ENCODE measurements at places on chromosomes 3 and 15.

GRCh38 chr3:11907667-11908660, 61.3 kb upstream of the TAMM41 start:
- no peak for DNase-seq

GRCh38 chr3:197355713-197356112, 57.3 kb upstream of the DLG1 start:
- no peak for DNase-seq

DNA sequence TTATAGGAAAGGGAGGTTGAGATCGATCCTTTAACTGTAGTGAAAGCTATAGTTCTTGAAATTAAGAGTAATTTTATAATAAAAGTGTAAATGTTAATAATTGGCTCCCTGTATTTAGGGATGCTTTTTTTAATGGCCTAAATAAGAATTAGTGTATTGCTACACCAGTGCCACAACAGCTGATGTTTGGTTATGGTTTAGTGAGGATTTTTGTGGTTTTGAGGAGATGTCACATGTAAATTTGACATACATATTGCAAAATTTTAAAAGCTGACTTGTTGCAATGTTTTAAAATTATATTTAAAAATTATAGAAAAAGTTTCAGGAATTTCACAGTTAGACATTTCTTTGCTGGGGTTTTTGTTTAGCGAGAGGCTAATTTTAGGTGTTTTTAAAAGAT, 3.9 kb downstream of the TSC22D2 start:
- peak; percentile 16 for DNase-seq

DNA sequence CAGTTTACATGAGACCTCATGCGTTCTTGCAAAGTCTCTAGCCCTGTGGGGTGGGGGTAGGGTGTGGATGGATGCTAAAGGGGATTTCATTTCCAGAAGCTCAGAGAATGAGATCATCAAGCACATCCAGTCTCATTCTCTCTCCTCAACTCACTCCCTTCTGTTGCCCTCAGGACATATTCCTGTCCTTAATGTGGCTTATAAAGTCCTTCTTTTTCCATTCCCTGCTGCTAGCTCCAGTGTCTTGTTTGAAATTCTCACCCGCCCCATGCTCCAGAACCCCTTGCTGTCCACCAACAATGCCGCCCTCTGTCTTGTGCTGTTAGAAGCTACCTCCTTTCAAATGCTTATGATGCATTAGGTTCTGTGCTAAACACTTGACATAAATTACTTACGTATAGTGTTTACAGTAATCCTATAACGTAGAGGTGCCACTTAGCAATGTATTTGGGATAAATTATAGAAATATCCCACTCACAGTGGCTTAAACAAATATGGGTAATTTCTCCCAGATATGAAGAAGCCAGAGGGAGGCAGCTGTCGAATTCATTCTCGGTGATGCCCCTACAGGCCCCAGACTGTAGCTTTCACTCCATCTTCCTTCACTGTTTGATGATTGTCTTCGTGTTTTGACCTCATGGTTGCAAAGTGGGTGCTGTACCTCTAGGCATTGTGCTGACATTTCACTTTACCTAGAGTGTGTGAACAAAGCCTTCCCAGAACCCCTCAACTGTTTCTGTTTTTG, 273.1 kb upstream of the TBL1XR1 start:
- DNase-seq, result no peak

GRCh38 chr3:163983940-163984339, 1094.4 kb downstream of the SI start:
- no peak for DNase-seq

DNA sequence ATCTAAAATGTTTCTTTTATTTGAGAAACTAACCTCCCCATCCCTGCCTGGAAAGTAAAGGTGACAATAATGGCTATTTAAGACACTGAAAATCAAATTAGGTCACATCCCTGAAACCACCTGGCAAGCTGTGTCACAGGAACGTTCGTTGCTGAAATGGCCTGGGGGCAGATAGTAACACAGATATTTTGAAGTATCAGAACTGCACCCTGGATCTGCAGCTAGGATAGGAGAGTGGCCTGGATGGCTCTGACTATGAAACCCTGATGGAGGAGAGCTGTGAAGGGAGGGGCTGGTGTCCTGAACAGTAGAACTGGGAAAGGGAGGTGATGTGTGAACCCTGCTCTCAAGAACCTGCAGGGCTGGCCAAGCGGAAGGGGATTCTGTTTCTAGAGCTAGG, 648.3 kb upstream of the CFAP20DC start:
- DNase-seq, result no peak

DNA sequence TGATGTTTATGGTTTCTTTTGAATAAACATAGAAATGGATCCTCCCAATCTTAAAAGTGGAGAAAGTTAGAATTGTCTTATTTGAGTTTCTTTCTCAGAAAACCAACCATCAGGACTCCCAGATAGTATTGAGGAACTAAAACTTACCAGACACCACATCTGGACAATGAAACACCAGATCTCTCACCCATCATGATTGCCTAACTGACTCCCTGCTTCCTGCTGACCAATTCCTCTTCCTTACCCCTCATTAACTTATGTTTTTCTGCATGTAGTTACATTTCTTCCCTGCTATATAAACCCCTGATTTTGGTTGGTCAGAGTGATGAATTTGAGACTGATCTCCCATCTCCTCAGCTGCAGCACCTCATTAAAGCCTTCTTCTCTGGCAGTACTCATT, 242.0 kb upstream of the SETMAR start:
- DNase-seq, result peak; percentile 13

DNA sequence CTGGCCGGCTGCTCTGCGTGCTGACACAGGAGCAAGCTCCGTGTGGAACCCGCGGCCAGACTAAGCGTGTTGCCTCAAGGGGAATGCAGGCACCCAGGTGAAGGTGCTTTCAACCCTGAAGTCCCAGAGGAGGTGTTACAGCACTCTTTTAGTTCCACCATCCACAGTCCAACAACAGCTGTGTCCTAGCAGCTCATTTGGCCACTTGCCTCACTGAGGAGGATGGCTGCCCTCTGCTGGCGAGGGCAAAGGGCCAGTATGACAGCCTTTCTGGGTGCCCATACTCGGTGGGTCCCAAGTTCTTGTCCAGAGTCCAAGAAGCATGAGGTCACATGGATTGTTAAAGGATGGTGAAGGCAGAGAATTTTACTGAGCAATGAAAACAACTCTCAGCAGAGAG, 87.8 kb downstream of the C3orf85 start:
- DNase-seq, result peak; percentile 3

GRCh38 chr3:47613722-47614121, 35.1 kb upstream of the CSPG5 start:
- no peak for DNase-seq

Data from HL-60 (cell line).